ENCODE measurements at places on chromosomes 1 and 21.
A peak's percentile ranks its signal among the peaks of the same experiment; 100 is the strongest.

GRCh38 chr1:192809307-192810252, 741 bp downstream of the RGS2 start:
- DNase-seq = no peak

GRCh38 chr1:200888349-200888838, 6.3 kb upstream of the INAVA start:
- DNase-seq = peak; percentile 74

GRCh38 chr1:45116340-45116739, 90.1 kb downstream of the ZSWIM5 start:
- no peak for DNase-seq

- DNase-seq = no peak
Observed at GRCh38 chr1:106022312-106022902, 1034.1 kb upstream of the PRMT6 start.

GRCh38 chr1:244111027-244111426, 59.9 kb downstream of the ZBTB18 start:
- DNase-seq = no peak

DNA sequence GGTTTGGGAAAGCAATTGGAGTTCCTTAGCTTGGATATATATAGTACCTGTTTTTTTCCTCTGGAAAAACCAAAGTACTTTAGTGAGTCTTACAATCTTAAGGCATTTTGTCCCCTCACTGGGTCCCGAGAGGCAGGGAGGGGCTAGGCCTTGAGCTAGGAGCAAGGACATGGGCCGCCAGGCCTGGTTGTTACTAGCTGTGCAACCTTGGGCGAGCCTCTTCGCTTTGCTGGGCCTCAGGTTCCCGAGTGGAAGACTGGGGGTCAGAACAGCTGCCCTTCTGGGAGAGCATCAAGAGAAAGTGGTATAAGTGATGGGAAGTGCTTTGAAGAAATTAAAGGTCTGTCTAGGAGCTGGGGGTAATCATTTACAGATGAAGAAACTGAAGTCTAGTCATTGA, 553.2 kb downstream of the KIF26B start:
- no peak for DNase-seq

- no peak for DNase-seq
Observed at GRCh38 chr1:37484325-37485051, 10.1 kb downstream of the ZC3H12A start.

DNA sequence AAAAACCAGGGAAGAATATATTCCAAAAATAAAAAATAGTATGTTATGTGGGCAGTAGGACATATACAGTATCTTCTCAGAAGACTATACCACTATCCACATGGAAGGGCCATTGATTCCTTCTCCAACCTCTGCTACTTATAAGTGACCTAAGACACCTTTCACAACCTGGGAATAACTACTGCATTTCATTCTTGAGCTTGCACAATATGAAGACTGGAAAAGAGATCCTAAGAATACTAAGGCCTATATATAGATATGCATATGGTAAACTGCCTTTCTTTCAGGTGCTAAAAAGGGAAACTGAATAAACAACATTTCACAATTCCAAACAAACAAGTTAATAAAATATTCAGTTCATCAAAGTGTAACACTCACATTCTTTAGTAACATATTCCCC, 32.0 kb upstream of the SDC3 start:
- no peak for DNase-seq

DNA sequence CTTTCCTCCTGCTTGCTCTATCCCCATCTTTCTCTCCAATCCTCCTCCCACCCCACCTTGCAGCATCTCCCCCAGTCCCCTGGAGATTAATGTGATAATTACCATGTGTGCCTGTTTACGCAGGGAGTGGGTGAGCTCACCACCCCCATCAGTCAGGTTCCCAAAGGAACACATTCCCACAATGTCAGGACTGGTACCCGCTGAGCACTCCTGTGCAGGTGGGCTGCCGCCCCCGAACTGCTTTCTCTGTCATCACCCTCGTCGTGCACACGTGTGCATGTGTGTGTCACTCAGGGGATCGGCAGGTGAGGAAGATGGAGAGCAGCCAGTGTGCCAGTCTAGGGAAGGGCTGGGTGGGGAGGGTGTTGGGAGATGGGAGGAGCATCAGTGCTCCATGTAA, 163.4 kb downstream of the CACNA1E start:
- no peak for DNase-seq

DNA sequence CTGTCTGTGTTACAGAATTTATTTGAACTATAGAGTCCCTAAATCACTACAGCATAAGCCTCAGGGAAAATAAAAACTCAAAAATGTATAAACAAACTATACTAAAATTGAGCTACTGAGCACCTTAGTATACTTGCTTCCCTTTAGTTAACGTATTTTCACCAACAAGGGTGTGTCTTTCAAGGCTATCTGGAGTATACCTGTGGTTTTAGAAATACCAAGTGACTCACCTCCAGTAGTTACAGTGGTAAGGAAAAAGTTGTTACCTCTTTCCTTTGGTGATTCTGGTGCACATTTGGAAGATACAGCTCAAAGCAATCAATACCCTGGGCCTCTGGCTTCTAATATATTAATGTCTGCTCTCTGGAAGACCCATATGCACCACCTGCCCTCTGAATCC, 68.0 kb upstream of the C1orf105 start:
- DNase-seq = peak; percentile 77

DNA sequence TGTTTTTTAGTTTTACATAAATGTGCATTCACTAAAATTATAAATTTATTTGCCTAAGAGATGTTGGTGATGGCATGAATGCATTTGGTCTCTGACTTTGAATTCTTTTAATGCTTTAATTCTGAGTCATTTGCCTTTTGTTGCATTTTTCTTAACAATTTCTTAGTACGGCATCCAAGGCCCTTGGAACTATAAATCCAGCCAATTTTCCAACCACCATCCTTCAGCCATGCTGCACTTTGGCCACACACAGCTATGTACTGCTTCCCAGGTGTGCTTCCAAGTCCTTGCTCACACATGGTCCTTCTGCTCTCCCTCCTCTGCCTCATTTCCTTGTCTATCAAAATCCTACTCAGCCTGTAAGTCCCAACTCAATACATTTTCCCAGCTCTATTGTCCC, 161.0 kb downstream of the DHRS3 start:
- DNase-seq = no peak

DNA sequence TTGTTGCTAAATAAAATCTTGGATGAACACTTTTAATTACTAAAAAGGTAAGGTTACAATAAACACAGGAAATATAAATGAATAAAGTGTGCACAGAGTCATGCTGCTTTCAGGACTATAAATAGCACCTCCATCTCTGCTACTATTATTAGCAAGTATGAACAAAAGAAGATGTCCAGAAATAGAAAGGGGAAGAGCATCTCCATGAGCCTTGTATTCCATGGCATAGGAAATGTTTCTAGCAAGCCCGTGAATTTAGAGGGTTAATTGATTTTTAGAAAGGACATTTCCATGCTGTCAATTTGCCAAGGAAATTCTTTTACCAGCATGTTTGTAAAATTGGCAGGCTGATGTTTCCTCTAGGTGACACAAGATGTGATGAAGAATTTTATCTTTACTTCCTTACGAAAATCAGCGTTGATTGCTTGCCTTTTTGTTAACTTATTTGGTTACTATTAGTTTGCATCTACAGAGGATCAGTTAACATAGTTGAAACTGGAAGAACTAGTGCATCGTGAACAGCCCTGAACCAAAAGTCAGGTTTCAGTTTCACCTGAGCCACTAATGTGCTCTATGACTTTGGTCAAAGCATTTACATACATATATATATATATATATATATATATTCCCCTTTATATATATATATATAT, 45.3 kb downstream of the NR5A2 start:
- DNase-seq = no peak

GRCh38 chr1:175116903-175117302, 49.3 kb downstream of the TNN start:
- DNase-seq = no peak

DNA sequence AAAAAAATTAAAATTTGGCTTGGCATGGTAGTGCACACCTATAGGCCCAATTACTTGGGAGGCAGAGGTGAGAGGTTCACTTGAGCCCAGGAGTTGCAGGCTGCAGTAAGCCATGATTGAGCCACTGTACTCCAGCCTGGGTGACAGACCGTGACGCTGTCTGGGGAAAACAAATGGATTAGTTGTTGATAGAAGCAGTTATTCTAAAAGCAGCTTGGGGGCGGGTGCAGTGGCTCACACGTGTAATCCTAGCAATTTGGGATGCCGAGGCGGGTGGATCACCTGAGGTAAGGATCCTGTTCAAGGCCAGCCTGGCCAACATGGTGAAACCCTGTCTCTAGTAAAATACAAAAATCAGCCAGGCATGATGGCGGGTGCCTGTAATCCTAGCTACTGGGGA, 40.3 kb downstream of the KIF1B start:
- no peak for DNase-seq

DNA sequence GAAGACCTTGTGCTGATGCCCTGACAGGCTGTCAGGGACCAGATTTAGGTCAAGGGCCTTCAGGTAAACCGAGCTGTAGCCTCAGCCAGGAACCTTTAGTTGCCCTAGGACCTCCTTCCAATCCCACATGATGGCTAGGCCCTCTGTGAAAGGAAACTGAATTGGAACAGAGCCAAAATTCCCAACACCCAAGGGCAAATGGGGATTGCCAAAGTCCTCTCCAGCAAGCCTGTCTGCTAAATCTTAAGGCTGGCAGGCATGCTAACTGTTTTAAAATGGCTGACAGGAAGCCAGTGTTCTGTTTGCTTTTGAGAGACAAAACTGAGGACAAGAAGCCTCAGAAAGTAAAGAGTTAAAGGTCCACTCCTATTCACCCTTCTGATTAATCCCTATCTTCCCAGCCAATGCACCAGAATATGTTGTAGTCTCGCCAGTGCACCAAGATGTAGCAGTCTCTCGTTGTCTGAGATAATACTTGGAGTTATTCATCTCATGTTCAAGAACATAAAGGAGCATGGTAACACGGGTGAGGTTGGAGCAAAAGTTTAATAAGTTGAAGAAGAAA, 35.1 kb downstream of the MSTO1 start:
- no peak for DNase-seq

DNA sequence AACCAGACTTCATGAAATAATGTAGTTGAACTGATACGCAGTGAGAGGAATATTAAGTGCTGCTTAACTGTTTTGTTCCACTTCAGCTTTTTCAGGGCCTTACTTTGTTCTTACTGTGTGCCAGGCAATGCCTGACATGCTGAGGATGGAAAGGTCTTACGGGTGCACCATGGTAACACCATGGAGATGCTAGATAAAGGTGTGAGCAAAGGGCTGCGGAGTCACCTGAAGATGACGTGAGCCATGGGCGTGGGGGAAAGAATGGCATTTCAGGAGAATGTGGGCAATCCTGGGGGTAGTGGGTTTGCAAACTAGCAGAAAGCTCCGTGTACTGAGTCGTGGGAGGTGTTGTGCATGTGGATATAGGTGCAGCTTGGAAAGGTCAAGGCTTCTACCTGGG, 27.3 kb downstream of the MAN1C1 start:
- no peak for DNase-seq

GRCh38 chr1:59976194-59977074, 49.9 kb upstream of the CYP2J2 start:
- peak; percentile 24 for DNase-seq

DNA sequence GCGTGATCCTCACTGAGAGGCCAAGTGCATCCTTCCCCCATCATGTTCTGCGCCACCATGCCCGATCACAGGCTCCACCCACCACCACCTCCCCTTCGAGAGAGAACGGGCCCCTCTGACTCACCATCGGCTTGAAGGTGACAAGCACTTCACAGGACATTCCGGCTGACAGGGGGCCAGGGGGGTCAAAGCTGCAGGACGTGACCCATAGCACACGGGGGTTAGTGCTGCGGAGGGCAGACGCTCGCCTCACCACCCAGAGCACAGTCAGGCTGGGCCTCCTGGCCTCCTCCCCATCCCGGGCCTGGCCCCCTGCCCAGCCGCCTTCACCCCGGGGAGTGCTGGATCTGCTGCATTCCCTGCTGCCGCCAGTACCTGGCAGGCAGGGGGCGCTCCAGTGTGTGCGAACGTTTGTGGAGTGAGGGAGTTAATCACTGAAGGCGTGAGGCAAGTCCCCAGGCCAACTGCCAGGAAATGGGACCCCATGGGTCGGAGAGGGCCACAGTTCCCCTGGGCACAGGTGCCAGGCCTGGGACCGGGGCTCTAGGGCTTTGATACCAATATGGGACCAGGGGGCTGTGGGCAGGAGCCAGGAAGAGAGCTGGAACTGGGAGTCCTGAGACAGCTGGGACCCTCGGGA, 40.9 kb upstream of the TMEM52 start:
- DNase-seq = peak; percentile 69

GRCh38 chr1:156866249-156866909, 5.7 kb downstream of the NTRK1 start:
- no peak for DNase-seq
